ENCODE measurements at places on chromosomes 11 and 22.

GRCh38 chr11:1753229-1753928, 3.0 kb upstream of the IFITM10 start:
- no peak for DNase-seq

DNA sequence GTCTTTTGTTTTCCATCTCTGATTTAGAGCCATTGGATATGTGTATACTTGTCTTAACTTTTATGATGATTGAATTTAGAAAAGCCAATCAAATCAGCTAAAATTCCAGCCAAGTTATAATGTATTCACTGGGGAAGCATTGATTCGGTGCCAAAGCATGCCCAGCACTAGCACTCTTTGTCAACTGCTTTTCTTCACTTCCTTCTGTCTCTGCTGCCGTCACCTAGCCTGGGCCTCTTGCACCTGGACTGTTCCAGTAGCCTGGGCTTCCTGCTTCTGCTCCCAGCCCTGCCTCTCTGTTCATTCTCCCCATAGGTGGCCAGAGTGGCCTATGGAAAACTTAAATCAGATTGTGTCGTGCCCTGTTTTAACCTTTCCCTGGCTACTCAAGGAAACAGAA, 80.7 kb downstream of the NAV2 start:
- DNase-seq: no peak

- DNase-seq: no peak
Measured at GRCh38 chr11:10026514-10026913, 267.5 kb downstream of the SBF2 start.

DNA sequence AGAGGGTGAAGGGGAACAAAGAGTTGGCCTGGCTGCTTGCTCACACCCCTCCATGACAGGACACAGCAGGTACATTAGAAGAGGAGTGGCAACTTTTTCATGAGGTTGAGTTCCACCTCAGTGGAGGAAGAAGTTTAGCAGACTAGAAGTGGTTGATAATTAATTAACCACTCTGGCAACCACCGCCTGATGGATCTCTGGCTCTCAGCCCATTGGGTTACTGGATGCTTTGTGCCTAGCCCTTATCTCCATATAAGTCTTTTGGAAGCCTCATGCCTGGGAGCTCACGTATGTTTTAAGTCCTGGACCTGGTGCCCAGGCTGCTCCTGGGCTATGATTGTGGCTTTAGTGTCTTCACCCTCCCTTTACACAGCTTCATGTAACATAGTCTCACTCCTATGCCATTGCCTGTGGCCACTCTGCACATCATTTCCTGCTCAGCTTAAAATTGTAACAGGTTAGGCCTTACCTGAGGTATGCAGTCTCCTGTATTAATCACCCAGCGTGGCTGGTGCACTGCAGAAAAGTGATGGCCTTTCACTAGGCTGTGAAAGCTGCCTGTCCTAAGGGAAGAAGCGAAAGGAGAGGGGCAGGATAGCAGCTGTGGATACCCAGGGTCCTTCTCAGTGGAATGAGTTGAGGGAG, 72.7 kb upstream of the CRTAM start:
- no peak for DNase-seq

DNA sequence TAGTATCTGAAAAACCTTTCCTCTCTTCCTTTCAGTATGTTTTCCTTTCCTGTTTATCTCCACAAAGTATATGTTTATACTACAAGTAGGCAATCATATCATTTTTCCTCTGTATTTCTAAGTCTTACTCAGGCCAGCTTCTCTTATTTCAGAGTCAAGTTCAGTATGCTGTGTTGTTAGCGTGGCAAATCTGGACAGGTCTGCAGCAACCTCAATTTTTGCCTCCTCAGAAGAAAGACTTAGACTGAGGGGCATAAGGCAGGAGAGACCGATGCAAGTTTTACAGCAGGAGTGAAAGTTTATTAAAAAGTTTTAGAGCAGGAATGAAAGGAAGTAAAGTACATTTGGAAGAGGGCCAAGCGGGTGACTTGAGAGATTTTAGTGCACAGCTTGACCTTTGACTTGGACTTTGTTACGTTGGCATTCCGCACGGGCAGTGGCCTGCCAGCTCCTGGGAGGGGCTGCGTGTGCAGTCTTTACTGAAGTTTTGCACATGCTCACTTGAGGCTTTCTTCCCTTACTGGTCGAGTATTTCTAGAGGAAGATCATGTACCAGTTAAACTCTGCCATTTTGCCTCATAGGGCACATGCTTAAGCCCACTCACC, 343.2 kb downstream of the NTM start:
- DNase-seq: no peak

DNA sequence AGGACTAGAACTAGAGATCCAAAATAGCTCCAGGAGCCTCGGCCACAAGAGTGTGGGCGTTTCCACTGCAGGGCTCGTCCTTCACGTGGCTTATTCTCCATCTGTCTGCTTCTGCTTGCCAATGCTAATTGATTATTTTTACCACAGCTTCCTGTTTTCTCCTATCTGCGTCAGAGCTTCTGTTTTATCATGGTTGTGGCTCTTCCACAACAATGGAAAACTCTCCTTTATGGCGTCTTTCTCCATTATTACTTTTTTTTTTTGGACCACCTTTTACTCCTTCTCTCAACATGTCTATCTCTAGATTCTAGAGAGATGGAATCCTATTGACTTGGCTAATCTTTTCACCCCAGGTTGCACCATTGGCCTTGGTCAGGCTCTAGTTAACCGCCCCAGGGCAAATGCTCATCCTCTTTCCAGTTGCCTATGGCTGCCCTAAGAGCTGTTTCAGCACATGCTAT, 25.9 kb downstream of the CAT start:
- DNase-seq: no peak

GRCh38 chr11:67174311-67174710, 55.2 kb downstream of the KDM2A start:
- no peak for DNase-seq

DNA sequence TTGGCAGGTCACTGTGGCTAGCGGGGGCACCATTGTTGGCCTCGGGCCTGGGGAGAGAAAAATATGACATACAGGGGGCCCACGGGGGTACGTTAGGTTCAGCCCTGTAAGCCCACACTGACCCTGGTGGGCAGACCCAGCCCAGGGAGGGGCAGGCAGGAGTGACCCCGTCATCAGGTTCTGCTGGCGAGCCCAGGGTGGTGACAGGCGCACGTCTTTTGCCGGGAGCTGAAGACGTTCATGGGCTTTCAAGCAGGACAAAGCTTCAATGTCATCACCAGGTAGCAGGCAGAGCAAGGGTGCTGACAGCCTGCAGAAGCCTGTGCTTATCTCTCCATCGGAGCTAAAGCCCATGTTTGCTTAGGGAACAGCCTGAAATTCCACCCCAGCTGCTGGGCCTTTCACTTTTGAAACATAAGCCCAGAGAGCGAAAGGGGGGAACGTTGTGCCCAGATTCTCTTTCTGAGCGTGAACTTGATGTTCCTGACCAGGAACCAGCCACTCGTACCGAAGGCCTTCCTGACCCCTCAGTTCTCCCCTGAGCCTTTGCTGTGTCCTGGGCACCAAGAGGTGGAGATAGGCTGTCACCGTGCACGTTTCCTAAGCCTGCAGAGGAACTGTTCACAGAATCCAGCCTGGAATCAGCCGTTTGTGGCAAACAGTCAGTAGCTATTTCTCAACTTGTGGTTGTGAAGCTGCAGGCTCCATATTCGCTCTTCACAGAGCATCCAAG, 74.0 kb upstream of the ATXN10 start:
- DNase-seq: peak; percentile 26

DNA sequence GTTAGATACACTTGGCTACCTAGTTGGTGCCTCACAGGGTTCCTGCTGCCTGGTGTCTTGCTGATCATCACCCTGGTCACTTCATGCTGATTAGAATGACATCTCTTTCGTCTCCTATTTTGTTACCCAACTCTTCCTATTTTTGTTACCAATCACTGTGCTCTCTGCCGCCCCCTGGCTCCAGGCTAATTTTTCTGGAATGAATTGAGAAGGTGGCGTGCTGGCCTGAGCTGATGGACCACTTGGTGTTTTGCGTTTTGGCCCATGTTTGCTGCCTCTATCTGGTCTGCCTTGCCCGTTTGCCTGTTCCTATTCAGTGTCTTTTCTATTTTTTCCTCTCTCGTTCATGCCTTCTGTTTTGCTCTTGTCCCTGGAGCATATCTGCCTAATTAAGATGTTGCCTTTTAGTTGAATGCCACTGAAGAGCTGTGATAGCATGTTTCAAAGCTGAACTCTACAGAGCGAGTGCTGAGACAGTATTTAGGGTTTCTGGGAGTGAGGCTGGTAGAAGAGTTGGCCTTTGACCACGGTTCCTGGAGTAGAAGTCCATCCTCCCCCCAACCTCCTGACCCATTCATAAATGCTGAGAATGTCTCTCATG, 5.9 kb upstream of the ATF4 start:
- DNase-seq: no peak

GRCh38 chr11:114061048-114061680, 1.7 kb downstream of the ZBTB16 start:
- no peak for DNase-seq

DNA sequence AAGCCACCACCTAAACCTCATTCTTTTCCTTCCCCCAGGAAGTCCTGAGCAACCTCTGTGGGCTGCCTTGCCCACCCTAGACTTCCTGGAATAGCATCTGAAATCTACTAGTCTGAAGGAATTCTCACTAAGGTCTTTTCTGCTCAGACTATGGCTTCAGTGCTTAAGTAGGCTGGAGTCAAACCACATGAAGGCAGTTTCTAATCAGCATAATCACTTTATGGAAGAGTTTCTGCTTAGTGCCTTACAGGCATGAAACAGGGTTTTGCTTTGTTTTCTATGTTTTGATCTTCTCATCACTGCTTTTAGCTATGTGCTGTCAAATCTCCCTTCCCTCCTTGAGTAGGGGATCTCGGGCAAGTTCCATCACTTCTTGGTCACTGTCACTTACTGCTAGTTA, 117.7 kb downstream of the WT1 start:
- no peak for DNase-seq

- DNase-seq: peak; percentile 73
Measured at GRCh38 chr22:22816171-22816514, 71.5 kb upstream of the IGLL5 start.

DNA sequence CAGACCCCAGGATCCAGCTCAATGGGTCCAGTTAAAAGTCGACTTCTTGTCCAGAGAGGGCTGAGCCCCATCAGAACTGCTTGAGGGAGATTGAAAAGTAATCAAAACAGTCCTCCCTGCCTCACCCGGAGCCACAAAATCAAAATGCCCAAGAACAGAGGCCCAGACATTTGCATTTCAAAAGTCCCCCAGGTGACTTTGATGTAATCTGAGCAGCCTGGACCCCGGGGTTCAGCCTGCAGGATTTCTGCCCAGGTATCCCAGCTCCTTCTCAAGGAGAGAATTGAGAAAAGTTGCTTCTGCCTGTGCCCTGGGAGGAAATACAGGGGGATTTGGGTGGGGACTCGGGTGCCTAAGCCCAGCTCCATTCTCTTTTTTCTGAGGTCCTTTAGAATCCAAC, 1385.0 kb downstream of the TBC1D22A start:
- no peak for DNase-seq

GRCh38 chr11:11178671-11179638, 174.1 kb downstream of the CSNK2A3 start:
- no peak for DNase-seq

GRCh38 chr22:49404576-49405241, 423.0 kb downstream of the BRD1 start:
- no peak for DNase-seq

DNA sequence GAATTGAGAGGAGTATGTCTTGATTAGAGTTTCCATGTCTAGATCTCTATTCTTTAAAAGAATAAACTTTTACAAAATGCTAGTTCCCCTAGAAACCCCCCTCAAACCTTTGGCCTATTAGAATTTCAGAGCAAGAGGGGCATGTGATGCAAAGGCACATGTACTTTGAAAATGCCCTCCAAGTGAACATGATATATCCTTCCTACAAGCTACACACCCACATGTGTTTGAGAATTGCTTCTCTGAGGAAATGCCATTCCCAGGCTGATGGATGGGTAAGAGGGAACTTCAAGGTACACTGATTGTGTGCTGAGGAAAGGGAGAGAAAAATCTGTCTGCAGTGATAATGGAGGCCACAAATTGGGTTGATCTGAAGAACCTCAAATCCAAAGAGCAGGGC, 59.5 kb upstream of the PSMA1 start:
- DNase-seq: no peak

GRCh38 chr11:14687456-14687855, 43.9 kb downstream of the PDE3B start:
- DNase-seq: no peak

GRCh38 chr11:88360141-88360540, 22.6 kb upstream of the CTSC start:
- DNase-seq: no peak

DNA sequence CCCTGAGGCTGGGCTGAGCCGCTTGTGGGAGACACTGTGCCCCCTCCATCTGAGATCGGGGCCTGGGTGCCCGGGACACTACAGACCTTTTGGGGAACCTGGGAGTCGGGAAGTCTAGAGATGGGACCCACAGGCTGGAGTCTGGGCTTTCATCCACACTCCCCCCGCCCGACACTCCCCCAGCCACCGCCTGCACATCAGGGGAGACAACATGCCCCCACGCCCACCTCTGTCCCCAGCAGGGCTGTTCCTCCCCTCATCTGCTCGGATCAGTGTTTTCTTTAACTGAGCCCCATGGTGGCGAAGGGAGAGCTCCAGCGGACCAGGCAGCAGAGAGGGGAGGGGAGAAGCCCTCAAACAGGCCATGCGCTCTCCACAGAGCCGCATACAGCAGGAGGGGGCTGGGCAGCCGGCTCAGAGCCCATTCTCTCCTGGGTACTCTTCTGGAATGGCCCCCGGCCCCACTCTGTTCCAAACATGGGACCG, 174.7 kb downstream of the IGLL1 start:
- no peak for DNase-seq

DNA sequence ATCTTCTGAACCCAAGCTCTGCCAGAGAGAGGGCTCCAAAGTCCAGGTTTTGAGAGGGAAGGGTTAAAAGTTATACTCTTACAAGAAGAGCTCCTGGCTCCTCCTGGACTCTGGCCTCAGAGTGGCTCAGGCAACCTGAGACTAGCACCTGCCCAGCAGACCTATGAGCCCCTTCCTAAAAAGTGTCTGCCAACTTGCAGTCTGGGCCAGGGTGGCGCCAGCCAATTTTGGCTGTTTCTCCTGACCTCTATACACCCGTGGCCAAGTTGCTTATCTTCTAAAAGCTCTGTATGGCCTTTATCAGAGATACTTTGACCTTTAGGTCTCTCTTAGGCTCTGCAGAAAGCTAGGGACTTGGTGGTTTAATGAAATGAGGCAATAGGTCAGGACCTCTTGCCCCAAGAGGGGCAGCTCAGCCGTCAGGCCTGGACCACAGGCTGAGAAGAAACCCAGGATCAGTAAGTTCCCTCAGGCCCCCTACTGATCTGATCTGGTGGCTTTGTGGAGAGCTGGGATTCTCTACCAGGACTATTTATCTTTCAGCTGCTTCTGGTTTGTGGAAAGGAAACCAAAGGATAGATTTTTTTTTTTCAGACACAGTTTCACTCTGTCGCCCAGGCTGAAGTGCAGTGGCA, 10.3 kb upstream of the UCP3 start:
- DNase-seq: no peak
